Astrocyte of the hippocampus (primary cell): ENCODE measurements at places on chromosomes 2 and 18.

DNA sequence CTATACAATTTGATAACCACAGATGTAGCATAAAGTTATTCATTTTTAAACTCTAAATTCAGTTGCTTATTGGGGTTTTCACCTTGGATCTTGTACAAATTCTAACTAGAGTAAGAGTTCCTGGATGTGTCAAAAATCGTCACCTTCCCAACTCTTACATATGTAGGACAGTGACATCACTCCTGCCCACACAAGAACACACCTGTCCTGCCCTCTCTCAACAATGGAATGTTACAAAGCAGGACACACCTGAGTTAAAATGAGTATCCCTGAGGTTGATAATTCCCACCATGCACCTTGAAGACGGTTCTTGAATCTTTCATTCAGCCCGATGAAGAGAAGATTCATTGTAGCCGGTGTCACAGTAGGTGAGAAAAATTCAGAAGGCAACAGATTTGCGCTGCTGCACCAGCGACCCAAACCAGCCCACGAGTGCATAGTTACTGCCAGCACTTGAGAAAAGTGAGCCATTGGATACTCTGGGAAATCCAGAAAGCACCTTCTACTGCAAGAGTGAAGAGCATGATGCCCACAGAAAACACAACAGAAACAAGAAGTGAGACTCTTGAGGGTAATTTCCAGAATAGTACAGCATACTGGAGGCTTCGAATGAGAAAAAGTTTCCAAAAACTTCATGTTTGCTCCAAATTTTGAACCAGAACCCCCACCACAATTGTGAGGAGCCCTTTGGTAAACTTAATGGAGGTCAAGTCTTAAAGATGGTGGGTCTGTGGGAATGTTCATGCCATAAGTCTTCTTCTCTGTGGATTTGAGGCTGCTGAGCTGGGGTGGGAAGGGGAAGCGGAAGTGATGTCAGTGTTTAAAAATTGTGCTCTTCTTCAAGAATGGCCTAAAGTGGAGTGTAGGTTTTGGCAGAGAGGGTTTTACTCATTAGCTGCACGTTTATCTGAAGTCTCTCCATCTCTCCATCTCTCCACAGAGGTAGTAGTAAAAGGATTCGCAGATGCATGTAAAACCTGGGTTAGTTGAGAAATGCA, 34.7 kb upstream of the ADAM23 start:
- no peak for DNase-seq

- DNase-seq, result no peak
Measured at GRCh38 chr18:8668381-8668780, 37.0 kb upstream of the MTCL1 start.

- DNase-seq, result peak; percentile 95
Measured at GRCh38 chr2:28338046-28338817, 54.4 kb upstream of the FOSL2 start.

- DNase-seq, result no peak
Measured at GRCh38 chr2:8997631-8998030, 5.9 kb downstream of the MBOAT2 start.

GRCh38 chr2:57333221-57333620, 713.4 kb upstream of the VRK2 start:
- no peak for DNase-seq

DNA sequence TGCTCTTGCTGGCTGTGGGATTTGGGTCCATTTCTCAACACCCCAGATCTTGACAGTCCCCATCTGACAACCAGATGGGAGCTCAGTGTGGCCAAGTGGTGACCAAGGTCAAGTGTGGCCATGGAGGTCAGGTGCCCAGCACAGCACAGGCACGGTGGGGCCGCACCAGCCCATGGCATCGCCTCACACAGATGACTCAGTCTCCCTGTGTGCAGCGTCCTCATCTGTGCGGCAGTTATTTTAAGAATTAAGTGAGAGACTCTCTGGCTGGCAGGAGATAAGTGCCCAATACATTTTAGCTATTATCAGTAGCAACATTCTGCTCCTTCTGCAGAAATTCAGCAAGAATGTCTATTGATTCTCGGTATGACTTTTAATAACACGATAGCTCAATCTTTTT, 167.2 kb downstream of the DDX1 start:
- no peak for DNase-seq

GRCh38 chr2:8725838-8726237, 44.0 kb downstream of the ID2 start:
- no peak for DNase-seq

GRCh38 chr2:227568852-227569169, 29.9 kb upstream of the SCYGR2 start:
- no peak for DNase-seq

DNA sequence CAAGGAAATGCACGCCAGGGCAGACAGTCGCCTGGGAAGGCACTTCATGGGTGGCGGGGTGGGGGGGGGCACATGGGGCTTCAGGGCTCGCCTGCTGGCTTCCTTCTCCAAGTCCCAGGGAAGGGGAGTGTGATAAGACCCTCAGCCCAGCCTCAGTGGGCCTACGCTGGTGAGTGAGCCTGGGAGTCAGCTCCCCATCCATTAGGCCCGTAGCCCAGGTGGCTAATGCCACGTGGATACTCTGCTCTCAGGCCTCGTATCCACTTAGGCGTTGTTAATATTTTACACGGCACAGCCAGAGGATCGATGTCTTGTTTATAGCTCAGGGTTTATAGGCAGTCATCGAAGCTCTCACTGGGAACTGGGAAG, 47.1 kb downstream of the KCNIP3 start:
- DNase-seq, result no peak

GRCh38 chr2:217948897-217949296, 53.9 kb downstream of the TNS1 start:
- no peak for DNase-seq

GRCh38 chr2:47950340-47951301, 44.3 kb upstream of the FBXO11 start:
- DNase-seq, result no peak

GRCh38 chr18:49717617-49718016, 95.7 kb downstream of the ACAA2 start:
- DNase-seq, result no peak

DNA sequence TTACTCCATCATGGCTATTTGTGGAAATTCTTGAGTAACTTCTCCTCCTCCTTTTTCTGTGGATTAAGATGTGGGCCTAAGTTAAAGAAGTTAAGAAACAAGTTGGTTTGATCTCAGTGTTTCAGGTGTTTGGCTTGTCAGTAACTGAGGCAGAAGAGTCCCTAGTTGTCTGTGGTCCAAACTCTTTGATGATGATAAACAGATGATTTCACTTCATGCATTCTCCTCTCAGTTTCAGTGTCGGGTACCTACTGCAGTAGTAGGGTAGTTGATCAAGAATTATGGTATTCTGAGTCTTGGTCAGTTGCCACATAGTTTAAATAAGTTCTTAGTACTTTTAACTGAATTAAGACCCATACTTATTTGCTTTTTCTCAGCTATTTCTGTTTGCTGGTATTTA, 85.6 kb downstream of the NCOA1 start:
- no peak for DNase-seq

DNA sequence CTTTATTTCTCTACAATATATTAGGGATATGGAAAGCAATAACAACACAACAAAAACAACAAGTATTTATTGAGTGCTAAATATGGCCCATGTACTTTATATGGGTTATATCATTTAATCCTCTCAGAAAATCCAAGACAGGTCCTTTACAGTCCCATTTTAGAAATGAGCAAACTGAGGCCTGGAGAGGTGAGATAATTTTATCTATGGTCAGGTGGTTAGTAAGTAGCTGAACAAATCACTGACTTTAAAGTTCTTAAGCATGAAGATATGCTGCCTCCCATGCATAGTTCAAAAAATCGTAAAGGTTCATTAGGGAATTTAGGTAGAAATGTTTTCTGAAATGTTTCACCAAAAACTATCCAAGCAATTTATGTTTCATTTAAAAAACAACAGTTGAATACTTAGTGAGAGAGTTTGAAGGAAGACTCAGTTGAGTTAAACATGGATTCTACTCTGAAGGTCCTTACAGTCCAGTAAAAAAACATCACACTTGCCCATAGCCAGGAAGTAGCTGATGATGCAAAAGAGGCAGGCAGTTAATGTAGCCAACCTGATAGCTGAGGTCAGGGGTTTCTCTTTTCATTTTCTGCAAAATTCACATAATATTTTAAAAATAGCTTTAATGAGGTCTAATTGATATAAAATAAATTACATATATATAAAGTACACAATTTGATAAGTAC, 7.6 kb upstream of the NFE2L2 start:
- DNase-seq, result no peak

DNA sequence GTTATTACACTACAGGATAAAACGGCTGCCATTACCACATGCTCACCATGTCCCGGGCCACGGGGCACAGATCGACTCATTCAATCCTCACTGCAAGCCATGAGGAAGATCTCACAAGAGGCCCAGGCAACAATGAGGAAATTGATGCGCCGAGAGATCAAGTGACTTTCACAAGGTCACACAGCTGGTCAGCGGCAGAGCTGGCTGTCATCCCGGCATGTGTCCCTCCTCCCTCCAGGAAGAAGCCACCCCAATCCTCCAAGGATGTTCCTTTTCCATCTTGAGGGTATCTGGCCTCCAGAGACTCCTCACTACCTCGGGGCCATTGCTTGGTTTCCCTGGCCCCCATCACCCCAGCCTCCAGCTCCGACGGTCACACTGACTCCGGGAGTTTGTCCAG, 65.3 kb upstream of the GLI2 start:
- no peak for DNase-seq

DNA sequence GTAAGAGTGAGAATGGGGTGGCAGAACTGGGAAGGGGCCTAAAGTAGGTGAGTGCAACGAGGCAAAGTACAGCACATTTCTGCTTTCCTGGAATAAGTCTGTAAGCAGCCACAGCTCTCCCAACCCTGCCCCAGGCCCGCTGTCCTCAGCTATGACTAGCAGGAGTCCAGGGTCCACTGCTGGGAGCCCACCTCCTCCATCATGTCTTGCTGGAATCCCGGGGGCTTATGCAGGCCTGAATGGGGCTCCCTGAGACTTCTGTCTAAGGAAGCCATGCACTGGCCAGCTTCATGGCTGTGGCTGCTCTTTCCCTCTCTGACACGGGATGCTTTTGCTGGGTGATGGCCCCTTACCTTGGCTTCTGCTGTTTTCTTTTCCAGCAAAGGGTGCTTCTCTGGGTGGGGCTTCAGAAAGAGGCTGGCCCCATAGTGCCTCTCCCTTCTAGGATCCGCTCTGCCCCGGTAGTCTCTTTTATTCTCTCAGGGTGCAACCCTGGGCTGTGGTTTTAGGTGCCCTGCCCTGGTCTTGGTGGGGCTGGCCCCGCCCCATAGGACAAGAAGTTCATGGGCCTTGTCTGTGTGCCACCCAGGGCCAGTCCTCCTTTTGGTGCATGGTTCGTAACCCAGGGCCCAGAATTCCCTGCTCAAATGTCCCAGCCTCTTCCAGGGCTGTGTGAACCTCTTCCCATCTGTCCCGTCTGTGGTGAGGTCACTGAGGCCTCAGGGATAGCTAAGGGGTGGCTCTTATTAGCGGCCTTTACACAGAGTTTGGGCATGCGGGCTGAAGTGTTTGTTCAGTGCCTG, 33.8 kb upstream of the POLE4 start:
- DNase-seq, result no peak

- DNase-seq, result no peak
Measured at GRCh38 chr18:23232331-23232730, 97.0 kb downstream of the CABLES1 start.

- DNase-seq, result no peak
Measured at GRCh38 chr2:106126705-106127281, 67.3 kb downstream of the UXS1 start.

DNA sequence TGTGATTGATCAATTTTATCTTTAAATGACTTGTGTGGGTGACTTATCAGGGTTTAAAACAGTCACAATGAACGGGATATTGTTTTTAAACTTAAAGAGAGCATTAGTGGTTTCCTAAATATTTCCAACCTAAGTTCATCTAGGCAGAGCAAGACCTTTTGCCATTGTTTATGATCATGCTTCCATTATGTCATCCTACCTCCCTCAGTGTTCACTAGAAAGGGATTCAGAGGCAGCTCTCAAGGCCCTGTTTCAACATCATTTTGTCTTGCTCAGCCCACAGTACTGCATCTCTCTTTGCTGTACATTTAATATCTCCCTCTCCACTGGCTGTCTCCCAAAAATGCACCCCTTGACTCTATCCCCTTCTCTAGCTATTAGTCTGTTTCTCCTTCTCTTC, 21.5 kb upstream of the PELI1 start:
- no peak for DNase-seq

- DNase-seq, result peak; percentile 22
Measured at GRCh38 chr2:164794432-164795231, 47.0 kb downstream of the COBLL1 start.

- no peak for DNase-seq
Measured at GRCh38 chr2:23513245-23513871, 128.4 kb downstream of the KLHL29 start.

DNA sequence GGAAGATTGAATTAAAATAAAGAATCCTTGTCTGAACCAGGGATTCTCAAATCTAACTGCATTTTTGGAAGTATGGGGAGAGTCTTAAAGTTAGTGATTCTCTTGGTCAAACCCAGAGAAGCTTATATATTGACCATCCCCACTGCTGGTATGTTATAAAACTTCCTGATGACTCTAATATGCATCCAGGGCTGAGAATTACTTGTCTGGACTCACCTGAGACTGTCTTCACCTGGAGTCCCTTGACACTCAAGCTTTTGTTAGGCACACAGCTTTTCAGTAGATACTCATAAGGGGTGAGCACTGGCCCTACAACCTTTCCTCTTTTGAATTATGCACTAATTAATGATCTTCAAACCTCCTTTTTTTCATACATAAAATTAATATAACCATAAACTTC, 149.6 kb upstream of the GULP1 start:
- DNase-seq, result no peak

GRCh38 chr18:58692422-58693185, 21.3 kb downstream of the MALT1 start:
- no peak for DNase-seq

GRCh38 chr18:79062806-79063205, 6.4 kb upstream of the ATP9B start:
- no peak for DNase-seq

- peak; percentile 79 for DNase-seq
Measured at GRCh38 chr2:20135631-20136050, 84.2 kb upstream of the LAPTM4A start.

DNA sequence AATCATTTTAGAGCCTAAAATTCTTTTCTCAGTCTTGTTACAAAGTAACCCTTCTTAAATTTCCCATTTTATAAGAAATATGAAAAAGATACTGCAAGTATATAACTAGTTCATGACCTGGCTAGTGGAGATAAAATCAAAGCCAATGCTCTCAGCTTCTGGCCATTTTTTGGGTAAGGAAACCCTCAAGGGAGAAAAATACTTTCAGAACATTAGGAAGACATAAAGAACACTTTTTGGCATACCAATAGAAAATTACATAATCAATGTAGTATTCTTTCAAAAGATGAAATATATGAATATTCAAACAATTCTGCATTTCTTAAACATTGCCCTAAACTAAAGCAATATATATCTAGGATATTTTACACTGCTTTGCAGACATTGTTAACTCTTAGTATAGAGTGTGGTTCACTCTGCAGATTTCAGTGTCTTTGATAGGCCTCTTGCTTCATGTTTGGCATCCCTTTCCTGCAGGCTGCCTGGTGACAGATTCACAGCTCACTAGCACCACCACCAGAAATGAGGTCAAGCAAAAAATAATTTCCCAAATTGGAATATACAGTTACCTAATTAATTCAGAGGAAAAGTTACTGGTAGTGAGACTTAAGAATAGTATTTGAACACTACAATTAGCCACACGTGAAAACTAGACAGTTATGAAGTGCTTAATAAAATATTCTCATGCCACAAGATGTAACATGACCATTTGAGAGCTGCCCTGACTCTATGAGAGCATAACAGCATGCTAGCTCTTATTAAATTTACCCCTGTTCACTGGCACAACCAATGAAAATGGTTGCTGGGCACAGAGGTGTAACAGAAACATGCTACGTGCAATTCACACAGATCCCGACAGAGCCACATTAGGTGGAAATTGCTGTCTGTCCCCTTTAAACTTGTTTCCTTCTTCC, 36.0 kb downstream of the PAIP2B start:
- DNase-seq, result peak; percentile 16
